ENCODE measurements at places on chromosomes 3 and 15. TPM values are rescaled to one million over a fixed set of nuclear protein-coding genes. Genes with fewer than 3 reads are reported as not detected.

GRCh38 chr3:31768479-31769125 is 212.5 kb downstream of the OSBPL10 start:
- H3K27me3 ChIP-seq = no peaks in the 10 kb centered on the region
- DNase-seq = no peak
- no peaks in the 10 kb centered on the region for H3K36me3 ChIP-seq
- no peak overlapping the region for H3K27ac ChIP-seq

DNA sequence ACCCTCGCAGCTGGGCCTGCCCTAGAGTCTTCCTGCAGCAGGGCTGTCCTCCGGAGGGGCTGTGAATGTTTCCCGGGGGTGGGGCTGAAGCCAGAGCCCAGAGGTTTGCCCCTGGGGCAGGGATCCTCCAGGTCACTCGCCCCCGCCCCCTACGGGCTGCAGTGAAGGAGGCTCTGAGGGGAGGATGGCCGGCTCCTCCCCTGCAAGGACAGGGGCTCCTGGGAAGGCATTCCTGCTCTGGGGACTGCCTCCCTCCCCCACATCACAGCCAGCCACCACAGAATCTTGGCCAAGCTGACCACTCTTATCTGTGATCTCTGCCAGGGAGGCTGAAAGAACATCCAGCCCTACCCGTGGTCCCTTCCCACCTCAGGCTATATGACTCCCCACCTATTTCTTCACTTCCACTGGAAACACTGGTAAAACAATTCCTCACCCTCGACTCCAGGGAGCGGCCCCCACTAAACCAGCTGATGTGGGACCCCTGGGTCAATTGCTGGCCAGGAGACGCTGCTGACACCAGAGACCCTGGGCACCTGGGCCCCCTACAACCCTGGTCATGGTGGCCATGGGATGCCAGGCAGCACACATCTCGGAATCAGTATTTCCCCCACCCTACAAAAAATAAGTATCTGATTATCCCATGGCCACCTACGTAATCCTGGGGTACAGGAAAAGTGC is 66.0 kb downstream of the HMCES start:
- no peak overlapping the region for H3K27ac ChIP-seq
- H3K4me3 ChIP-seq = no peak overlapping the region
- H3K4me1 ChIP-seq = peaks cover 27% of the 10 kb centered on the region

DNA sequence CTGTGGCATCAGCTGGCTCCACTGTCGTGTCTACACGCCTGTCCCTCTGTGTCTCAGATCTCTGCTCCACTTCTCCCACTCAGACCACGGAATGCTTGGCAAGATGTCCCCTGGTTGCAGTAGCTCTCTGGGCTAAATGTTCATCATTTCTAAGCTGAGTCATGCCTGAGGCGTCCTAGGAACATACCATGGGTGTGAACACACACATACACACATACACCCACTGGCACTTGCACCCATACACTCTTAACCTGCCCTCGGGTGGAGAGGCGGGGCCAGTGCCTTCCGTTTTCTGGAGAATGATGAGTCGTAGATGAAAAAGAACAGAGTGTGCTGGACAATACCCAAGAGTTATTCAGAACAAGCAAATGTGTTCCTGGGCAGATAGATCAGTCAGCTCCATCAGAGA is 72.4 kb downstream of the SENP2 start:
- H3K27ac ChIP-seq = peak overlapping the region; percentile 76
- no peak overlapping the region for H3K4me3 ChIP-seq
- no peaks in the 10 kb centered on the region for H3K27me3 ChIP-seq
- no peak for DNase-seq
- H3K36me3 ChIP-seq = peaks cover 19% of the 10 kb centered on the region

DNA sequence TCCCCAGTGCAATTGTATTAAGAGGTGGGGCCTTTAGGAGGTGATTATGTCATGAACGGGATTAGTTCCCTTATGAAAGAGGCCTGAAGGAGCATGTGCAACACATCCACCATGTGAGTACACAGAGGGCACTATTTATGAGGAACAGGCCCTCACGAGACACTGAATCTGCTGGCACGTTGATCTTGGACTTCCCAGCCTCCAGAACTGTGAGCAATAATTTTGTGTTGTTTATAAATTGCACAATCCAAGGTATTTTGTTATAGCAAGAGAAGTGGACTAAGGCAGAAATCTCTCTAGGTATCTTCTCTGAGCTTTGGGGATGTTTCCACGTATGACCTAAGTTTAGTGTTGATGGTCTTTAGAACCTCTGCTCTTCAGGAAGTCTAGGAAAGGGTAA is 149.3 kb upstream of the CBLB start:
- H3K27ac ChIP-seq = no peak overlapping the region
- H3K4me1 ChIP-seq = no peaks in the 10 kb centered on the region
- no peaks in the 10 kb centered on the region for H3K36me3 ChIP-seq
- no peak overlapping the region for H3K4me3 ChIP-seq
- no peaks in the 10 kb centered on the region for H3K27me3 ChIP-seq

DNA sequence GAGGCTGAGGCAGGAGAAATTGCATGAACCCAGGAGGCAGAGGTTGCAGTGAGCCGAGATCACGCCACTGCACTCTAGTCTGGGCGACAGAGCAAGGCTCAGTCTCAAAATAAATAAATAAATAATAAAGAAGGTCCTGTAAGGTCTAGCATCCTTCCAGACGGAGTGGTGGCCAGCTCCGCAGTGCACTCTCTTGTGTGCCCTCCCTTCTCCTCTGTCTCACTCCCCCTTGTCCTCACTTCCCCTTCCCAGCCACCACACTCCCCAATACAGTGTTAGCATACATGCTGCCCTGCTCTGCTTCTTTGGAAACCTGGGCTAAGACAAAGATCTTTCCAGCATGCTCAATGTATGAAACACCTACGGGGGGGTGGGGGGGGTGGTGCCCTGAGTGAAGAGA is 3.4 kb upstream of the CLN6 start:
- H3K4me3 ChIP-seq = no peak overlapping the region
- H3K4me1 ChIP-seq = peaks cover 14% of the 10 kb centered on the region
- no peak overlapping the region for H3K27ac ChIP-seq
- no peaks in the 10 kb centered on the region for H3K27me3 ChIP-seq
- no peak for DNase-seq
- no peaks in the 10 kb centered on the region for H3K36me3 ChIP-seq

DNA sequence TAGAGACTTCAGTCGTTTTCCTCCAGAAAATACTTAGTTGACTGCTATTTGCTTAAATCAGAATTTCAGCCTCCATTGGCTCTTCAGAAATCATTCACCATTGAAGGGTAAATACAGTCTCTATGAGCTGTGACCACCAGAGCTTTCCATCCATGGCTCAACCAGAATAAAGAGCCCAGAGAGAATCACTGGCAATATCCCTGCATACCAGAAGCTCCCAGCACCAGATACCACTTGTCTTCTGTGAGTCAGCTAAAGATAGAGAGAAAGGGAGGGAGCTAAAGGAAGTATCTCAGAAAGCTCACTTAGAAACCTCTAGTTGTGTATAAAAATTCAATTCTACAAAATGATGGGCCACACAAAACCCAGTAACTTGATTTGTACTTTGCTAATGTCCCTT is 115.2 kb upstream of the TMCO5A start:
- no peak overlapping the region for H3K4me3 ChIP-seq
- H3K36me3 ChIP-seq = no peaks in the 10 kb centered on the region
- no peaks in the 10 kb centered on the region for H3K4me1 ChIP-seq
- DNase-seq = no peak
- no peak overlapping the region for H3K27ac ChIP-seq
- H3K27me3 ChIP-seq = no peaks in the 10 kb centered on the region

DNA sequence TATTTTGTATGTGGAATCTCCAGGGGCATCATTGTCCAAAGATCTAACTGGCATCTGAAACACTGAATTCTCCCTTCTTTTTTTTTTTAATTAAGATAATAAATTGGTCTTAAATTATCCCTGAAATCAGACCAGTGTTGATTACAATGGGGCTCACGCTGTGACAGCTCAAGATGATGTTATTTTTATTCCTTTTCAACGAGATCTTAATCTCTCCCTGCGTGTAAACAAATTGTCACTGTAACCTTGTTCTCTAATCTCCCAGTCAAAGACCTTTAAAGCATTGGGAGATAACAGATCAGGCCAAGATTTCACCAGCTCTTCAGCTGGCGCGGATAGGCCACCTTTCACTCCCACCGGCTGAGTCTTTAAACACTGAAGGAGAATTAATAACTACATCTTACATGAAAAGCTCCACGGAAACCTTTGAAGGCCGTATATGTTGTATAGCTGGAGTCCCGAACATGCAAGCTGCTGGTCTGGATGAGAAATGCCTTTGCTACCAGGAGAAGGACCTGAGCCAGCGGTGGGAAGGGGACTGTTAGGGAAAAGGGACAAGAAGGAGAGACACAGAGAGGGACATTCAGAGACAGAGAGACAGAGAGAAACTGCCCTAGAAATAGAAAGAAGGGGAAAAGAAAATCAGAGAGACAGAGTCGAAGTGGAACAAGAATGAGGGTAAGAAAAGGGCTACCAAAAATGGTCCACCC is 418.8 kb upstream of the NR2F2 start:
- H3K27me3 ChIP-seq = no peaks in the 10 kb centered on the region
- H3K4me3 ChIP-seq = no peak overlapping the region
- no peaks in the 10 kb centered on the region for H3K36me3 ChIP-seq
- DNase-seq = no peak

GRCh38 chr3:138774529-138775253 is 60.0 kb downstream of the PIK3CB start:
- H3K27me3 ChIP-seq = no peaks in the 10 kb centered on the region
- H3K4me3 ChIP-seq = no peak overlapping the region
- no peaks in the 10 kb centered on the region for H3K36me3 ChIP-seq
- peaks cover 20% of the 10 kb centered on the region for H3K4me1 ChIP-seq
- DNase-seq = no peak

DNA sequence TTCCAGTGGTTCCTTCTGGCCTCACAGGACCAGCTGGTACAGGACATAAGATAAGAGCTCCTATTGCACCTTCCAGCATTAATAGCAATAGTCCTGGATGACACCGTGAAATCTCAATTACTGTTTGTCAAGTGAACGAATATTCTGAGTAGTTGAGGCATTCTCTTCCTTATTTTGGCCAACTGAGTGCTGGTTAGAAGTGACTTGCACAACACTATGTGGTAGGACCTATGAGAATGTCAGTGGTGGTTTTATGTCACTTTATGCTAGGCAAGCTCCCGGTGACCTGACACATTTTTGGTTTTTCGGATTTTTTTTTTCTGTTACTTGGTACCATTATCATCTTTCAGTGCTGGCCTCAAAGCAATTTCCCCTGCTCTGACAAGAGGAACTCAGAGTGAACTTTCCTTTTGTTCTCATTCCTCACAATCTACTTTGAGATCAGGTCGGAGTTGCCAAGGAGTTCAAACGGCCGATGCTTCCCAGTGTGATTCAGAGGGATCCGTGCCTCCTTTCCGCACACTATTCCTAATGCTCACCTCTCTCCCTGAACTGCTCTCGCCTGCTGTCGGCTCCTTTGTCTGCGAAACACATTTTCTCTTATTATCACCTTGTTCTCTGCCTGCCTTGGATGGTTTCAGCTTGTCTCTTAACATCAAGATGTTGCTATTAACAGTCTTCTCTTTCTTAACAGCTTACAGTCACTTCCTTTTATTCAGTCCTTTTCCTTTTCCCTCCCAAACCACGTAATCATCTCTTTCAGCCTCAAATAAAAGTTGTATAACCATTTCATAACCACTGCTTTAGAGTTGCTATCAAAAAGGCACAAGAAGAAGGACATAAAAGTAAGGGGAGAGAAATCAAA is 35.8 kb downstream of the QTRT2 start:
- peak overlapping the region; percentile 51 for H3K27ac ChIP-seq
- DNase-seq = no peak
- H3K36me3 ChIP-seq = no peaks in the 10 kb centered on the region
- peaks cover 12% of the 10 kb centered on the region for H3K4me1 ChIP-seq

Gene WNT5A
- total RNA-seq = 27.2 TPM

DNA sequence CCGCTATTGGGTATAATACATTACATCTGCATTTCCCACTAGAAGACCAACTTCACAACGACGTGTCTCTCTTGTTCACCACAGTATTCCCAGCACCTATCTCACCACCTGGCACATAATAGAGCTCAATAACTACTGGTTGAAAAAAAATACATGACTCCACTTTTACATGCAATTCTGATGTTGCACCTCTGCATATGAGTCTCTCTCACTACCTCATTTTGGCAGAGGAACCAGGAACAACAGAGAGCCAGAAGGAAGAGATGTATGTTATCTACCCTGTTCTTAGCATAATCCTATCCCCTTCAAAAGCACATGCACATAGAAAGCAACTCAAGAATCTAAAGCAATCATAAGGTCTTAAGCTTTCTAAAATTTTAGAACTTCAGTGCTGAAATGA is 61.6 kb downstream of the SHQ1 start:
- peaks cover 5% of the 10 kb centered on the region for H3K36me3 ChIP-seq
- H3K4me3 ChIP-seq = no peak overlapping the region
- DNase-seq = no peak
- H3K27me3 ChIP-seq = no peaks in the 10 kb centered on the region
- H3K4me1 ChIP-seq = no peaks in the 10 kb centered on the region

GRCh38 chr3:61769266-61769990 is 208.1 kb downstream of the PTPRG start:
- no peak overlapping the region for H3K27ac ChIP-seq
- H3K4me1 ChIP-seq = no peaks in the 10 kb centered on the region
- no peak overlapping the region for H3K4me3 ChIP-seq
- H3K36me3 ChIP-seq = no peaks in the 10 kb centered on the region

- no peaks in the 10 kb centered on the region for H3K27me3 ChIP-seq
- DNase-seq = no peak
- peak overlapping the region; percentile 39 for H3K27ac ChIP-seq
- no peak overlapping the region for H3K4me3 ChIP-seq
- peaks cover 34% of the 10 kb centered on the region for H3K4me1 ChIP-seq
- no peaks in the 10 kb centered on the region for H3K36me3 ChIP-seq
Measured at GRCh38 chr3:58629629-58630028, 36.9 kb downstream of the FAM3D start.

GRCh38 chr3:62587169-62587568 is 213.8 kb upstream of the FEZF2 start:
- H3K27ac ChIP-seq = no peak overlapping the region
- no peaks in the 10 kb centered on the region for H3K4me1 ChIP-seq
- H3K27me3 ChIP-seq = no peaks in the 10 kb centered on the region

GRCh38 chr15:57609805-57610529 is 18.3 kb downstream of the MYZAP start:
- no peak overlapping the region for H3K27ac ChIP-seq
- peaks cover 26% of the 10 kb centered on the region for H3K4me1 ChIP-seq
- H3K27me3 ChIP-seq = no peaks in the 10 kb centered on the region
- H3K4me3 ChIP-seq = no peak overlapping the region
- DNase-seq = no peak
- no peaks in the 10 kb centered on the region for H3K36me3 ChIP-seq

GRCh38 chr15:80401456-80401855 is 2.7 kb upstream of the ARNT2 start:
- no peaks in the 10 kb centered on the region for H3K36me3 ChIP-seq
- H3K27ac ChIP-seq = no peak overlapping the region
- no peak for DNase-seq
- H3K4me3 ChIP-seq = no peak overlapping the region
- H3K27me3 ChIP-seq = peaks cover 15% of the 10 kb centered on the region

GRCh38 chr3:148333091-148333490 is 364.6 kb upstream of the AGTR1 start:
- no peak for DNase-seq
- H3K36me3 ChIP-seq = no peaks in the 10 kb centered on the region
- H3K4me1 ChIP-seq = no peaks in the 10 kb centered on the region
- H3K27ac ChIP-seq = no peak overlapping the region
- no peaks in the 10 kb centered on the region for H3K27me3 ChIP-seq
- H3K4me3 ChIP-seq = no peak overlapping the region

- H3K27ac ChIP-seq = no peak overlapping the region
- DNase-seq = no peak
- peaks cover 3% of the 10 kb centered on the region for H3K27me3 ChIP-seq
- no peaks in the 10 kb centered on the region for H3K36me3 ChIP-seq
Measured at GRCh38 chr3:98545940-98546339, 14.2 kb downstream of the GPR15 start.

- peaks cover 13% of the 10 kb centered on the region for H3K4me1 ChIP-seq
- peak overlapping the region; percentile 98 for H3K4me3 ChIP-seq
- DNase-seq = no peak
- no peaks in the 10 kb centered on the region for H3K27me3 ChIP-seq
- H3K36me3 ChIP-seq = peaks cover 28% of the 10 kb centered on the region
- H3K27ac ChIP-seq = peak overlapping the region; percentile 92
Measured at GRCh38 chr3:49673121-49673714, 933 bp upstream of the APEH start.
